ENCODE measurements at places on chromosomes 6 and 20. TPM values are rescaled to one million over a fixed set of nuclear protein-coding genes. Genes with fewer than 3 reads are reported as not detected.

The CLPSL2 gene
- not detected for total RNA-seq

The PCSK2 gene
- 11.5 TPM for total RNA-seq

DNA sequence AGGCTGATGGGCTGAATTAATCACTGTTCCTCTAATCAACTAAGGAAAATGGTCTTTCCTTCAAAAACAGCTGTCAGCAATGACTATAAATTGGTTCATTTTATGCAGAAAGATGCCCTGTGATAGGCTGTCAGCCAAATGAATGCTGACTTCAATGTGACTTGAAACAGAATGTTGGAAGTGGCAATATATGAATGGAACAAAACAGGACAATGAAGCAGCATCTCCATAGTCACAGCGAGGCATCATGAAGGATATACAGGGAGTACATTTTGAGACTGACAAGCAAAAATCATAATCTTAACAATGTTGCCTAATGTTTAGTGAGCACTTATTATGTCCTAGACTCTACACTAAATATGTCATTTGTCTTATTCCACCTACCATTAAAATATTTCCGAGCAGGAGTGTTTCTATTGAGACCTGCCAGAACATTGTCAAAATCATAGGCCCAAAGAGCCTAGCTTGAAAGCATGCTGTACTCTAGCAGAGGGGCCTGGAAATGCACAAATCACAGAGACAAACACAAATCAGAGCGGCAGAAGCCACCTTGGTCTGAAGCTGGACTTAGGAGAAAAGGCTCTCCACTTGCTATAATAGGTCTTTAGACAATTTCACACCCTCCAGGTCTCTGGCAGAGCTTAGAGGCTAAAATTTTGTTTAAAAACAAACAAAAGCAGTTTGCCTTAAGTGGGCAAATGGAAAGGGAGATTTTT lies 63.3 kb downstream of the FAM50B start:
- H3K4me3 ChIP-seq: no peak overlapping the region

DNA sequence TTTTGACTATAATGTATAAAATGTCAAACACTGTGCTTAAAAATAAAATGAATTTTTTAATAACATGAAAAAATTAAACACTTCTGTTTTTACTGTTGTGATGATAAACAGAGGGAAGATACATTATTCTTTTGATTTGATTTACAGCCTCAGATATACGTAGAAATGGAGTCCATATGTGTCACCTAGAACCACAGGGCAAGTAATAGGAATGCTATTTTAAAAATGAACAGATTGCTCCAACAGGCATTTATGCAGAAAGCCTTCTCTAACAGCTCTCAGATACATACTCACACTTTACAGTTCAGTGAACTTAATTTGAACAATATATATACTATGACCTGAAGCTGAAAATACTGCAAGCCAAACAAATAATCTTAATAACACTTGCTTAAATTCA lies 1551.0 kb downstream of the GRIK2 start:
- no peaks in the 10 kb centered on the region for H3K4me1 ChIP-seq
- no peaks in the 10 kb centered on the region for H3K27me3 ChIP-seq
- no peaks in the 10 kb centered on the region for H3K36me3 ChIP-seq
- no peak overlapping the region for H3K27ac ChIP-seq

DNA sequence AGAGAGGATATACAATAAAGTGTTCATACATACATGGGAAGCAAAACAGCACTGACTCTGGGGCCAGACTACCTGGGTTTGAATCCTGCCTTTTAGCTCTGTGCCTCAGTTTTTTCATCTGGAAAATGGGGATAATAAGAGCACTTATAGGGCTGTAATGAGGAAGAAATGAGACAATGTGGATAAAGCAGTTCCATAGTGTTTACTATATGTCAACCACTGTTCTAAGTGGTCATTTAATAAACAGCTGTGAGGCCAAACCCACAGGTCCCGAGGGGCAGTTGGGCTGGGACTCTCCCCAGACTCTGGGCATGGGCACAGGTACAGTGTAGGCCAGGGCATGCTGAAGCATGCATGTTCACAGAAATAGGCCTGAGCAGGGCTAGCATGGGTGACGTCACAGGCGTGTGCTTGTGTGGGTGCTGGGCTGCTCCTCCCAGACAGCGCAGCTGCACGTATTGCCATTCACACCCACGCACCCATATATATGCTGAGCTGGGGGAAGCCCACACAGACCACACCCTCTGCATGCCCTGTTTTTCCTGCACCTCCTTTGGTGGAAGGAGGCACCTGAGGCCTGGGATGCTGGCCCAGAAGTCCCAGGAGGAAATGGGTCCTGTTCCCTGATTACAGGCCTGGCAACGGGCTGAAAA lies 3.5 kb upstream of the PLCG1 start:
- H3K4me3 ChIP-seq: no peak overlapping the region
- H3K36me3 ChIP-seq: peaks cover 6% of the 10 kb centered on the region
- no peak overlapping the region for H3K27ac ChIP-seq
- H3K4me1 ChIP-seq: peaks cover 14% of the 10 kb centered on the region

DNA sequence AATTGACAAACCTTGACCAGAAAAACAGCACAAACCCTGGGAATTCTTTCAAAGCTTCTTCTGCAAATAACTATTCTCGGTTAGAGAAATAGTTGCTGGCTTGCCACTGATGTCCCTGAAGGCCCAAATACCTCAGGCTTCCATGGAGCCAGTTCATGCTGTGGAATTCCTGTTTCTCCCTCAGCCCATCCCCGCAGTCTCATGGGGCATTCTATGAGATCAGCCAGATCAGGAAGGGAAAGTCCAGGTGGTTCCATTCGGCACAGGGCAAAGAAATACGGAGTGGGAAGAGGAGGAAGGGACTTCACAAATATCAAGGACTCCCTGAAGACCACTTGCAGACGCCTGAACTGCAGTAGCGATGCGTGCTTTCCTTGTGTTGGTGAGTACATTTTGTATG lies 63.3 kb downstream of the MYLK4 start:
- H3K27me3 ChIP-seq: no peaks in the 10 kb centered on the region
- no peaks in the 10 kb centered on the region for H3K36me3 ChIP-seq
- H3K4me1 ChIP-seq: no peaks in the 10 kb centered on the region
- no peak for DNase-seq
- no peak overlapping the region for H3K4me3 ChIP-seq

DNA sequence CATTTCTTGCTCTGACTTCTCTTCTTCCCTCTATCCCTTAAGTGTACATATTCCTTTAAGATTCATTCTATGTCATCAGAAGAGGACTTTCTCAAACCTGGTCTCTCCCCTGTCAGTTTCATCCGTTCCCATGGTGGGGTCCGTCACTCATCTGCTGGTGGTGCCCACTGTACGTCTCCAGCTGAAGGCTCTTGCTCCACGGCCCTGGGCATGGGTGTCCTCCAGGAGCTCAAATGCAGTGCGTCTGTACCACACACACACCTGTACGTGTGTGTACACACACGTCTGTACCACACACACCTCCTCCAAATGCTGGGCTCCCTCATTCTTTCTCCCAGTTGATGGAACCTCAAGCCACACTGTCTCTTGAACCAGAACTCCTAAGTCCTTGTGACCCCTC lies 85.6 kb downstream of the CAP2 start:
- H3K4me3 ChIP-seq: no peak overlapping the region
- H3K27me3 ChIP-seq: no peaks in the 10 kb centered on the region
- peaks cover 4% of the 10 kb centered on the region for H3K4me1 ChIP-seq
- H3K36me3 ChIP-seq: peaks cover 8% of the 10 kb centered on the region
- no peak overlapping the region for H3K27ac ChIP-seq
- DNase-seq: no peak
